Renal cortex interstitium (tissue), 15 donors: ENCODE measurements at places on chromosomes 7 and 10. TPM values are rescaled to one million over a fixed set of nuclear protein-coding genes. Genes with fewer than 3 reads are reported as not detected.
A peak's percentile ranks its signal among the peaks of the same experiment; 100 is the strongest.

DNA sequence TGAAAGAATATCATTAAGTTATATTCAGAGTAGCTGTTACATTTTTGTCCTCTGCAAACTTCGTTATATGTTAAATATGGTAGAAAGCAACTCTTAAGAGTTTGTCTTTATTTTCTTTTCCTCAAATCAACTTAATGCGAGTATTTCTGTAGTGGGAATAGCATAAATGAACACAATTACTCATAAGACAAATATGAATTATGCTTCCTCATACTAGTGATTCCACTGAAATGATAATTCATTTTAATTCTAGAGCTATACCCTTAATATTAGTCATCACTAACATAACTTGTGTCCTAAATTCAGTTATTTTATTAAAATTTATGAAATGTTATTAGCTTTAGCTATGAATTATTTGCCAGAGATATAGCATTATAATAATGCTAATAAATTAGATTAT is 820.6 kb upstream of the KCND2 start:
- DNase-seq = no peak

Gene TMEM196
- not detected for polyA plus RNA-seq

GRCh38 chr7:134699899-134700298 is 53.2 kb downstream of the BPGM start:
- no peak for DNase-seq

DNA sequence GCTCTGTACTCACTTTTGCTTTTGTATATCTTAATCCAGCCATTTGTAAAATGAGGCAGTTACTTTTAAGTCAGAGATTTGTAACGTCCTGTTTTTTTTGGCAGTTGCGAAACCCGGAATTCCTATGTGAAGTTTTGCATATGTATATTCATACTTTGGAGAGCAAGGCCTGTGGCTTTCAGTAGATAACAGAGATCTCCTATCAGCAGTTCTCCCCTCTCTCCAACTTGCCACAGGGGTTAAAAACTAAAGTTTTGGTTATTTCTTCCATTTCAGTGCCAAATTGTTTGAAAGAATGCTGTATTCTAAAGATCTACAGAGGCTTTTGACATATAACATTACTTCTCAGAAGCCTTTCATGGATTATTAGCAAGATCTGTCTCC is 102.4 kb downstream of the EXOC4 start:
- DNase-seq = peak; percentile 13

GRCh38 chr10:100696477-100696901 is 48.9 kb upstream of the PAX2 start:
- no peak for DNase-seq

- peak; percentile 32 for DNase-seq
Measured at GRCh38 chr7:128937647-128938543, at the start of gene IRF5. Gene IRF5 (plus strand): TSS chr7:128937927. CDS start chr7:128942082, 4,155 bp downstream.

GRCh38 chr10:100784126-100784525 is 38.7 kb downstream of the PAX2 start:
- DNase-seq = no peak

DNA sequence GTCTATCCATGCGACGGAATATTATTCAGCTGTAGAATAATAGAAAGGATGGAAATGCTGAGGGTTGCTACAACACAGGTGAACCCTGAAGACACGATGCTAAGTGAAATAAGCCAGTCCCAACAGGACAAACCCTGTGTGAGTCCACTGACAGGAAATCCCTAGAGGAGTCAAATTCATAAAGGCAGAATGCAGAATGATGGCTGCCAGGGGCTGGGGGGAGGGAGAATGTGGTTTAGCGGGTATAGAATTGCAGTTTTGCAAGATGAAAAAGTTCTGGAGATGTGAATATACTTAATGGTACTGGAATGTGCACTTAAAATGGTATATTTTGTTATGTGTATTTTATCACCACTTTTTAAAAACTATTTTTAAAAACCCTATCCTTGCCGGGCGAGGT is 36.9 kb upstream of the DOCK1 start:
- no peak for DNase-seq

Gene IL2RA
- 0.10 TPM for polyA plus RNA-seq

DNA sequence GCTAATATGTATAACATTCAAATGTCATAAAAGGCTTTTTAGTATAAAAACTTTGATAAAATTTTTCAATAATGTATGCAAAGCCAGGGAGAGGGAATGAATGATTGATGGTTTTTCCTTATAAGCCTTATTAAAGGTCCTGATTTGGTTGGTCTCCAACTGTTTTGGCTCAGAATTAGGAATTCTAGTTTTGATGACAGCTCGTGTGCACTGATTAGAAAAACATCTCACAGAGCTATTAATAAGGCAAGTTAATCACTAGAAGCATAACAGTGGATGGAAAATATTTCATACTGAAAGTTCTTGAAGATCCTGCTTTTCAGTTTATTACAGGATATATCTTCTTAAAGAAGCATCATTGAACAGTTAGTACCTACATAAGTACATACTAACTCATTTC is 114.9 kb upstream of the NOBOX start:
- no peak for DNase-seq

DNA sequence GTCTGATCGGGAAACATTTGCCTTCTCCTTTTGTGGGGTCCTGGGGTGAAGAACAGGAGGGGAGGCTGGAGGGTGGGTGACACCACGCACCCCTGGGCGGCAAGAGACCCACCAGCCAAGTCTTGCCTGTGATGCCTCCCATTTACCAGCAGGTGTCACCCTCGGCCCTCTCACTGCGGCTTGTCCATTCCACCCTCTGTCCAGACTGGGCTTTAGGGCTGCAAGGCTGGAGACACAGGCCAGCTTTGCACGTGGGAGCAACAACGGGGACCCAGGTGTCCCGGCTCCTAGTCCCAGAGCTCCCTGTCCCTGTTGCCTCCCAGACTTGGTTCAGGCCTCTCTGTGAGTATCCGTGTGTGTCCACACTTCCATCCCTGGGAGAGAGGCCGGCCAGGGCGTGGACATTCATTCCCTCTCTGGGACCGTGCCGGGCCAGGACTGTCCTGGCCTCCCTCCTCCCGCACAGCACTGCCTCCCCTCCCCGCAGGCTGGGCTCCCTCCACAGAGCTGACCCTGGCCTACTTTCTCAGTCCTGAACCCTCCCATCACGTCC is 36.2 kb upstream of the GTF2IRD1 start:
- peak; percentile 56 for DNase-seq
